ENCODE measurements at places on chromosomes 12 and 14.

- DNase-seq = no peak
Measured at GRCh38 chr14:68669111-68669511, 123.8 kb downstream of the ZFP36L1 start.

- no peak for DNase-seq
Measured at GRCh38 chr12:69916544-69917235, 91.7 kb downstream of the MYRFL start.

GRCh38 chr14:96625426-96625985 is 123.3 kb downstream of the PAPOLA start:
- no peak for DNase-seq

DNA sequence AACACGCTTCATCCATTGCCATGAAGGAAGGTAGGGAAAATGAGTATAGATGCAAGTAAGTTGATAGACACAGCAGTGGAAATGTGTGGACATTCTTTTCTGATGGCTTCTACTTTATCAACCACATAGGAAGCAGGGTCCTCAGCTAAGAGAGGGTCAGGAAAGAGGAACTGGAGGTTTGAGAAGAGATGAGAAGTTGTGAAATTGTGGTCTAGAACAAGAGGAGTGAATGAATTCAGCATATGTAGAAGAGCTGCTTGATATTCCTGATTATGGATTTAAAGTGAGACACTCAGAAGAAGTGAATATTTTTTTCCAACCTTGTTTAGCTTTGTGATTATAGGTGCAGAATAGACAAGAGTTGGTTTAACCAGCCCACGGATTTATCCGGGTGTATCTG is 128.5 kb downstream of the SLC15A5 start:
- DNase-seq = no peak

DNA sequence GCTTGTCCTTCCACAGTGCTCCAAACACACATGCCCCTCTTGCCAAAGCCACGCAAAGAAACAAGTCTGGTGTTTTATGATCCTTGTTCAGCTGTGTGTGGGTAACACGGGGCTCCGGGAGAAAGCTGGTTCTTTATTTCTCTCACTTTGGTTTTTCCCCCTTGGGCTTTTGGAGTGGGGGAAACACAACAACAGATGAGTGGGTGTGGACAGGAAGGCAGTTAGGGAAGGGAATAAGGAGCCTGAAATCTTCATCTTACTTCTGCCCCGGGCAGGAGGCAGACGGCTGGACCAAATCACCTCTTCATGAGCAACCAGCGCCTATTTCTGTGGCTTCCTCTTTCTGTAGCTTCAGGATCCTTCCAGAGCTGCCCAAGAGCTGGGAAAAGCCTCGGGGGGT is 218.5 kb downstream of the PHETA1 start:
- no peak for DNase-seq

DNA sequence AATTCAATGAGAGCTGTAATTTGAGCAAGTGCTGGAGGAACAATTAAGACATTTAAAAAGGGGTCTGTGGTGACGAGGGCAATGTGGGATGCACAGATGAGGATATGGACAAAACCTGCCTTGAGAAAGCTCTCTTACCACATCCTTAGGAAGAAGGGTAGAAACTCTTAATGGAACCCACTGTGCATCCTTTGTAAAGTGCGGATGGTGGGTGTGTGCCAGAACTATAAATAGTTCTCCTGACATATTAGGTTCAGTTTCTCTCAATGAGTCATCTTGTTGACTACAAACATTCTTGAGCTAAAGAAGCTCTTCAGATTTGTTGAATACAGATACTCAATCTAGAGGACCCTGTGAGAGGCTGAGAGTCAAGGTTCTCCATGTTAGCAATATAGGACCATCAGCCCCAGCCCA is 106.1 kb upstream of the ANO4 start:
- no peak for DNase-seq

DNA sequence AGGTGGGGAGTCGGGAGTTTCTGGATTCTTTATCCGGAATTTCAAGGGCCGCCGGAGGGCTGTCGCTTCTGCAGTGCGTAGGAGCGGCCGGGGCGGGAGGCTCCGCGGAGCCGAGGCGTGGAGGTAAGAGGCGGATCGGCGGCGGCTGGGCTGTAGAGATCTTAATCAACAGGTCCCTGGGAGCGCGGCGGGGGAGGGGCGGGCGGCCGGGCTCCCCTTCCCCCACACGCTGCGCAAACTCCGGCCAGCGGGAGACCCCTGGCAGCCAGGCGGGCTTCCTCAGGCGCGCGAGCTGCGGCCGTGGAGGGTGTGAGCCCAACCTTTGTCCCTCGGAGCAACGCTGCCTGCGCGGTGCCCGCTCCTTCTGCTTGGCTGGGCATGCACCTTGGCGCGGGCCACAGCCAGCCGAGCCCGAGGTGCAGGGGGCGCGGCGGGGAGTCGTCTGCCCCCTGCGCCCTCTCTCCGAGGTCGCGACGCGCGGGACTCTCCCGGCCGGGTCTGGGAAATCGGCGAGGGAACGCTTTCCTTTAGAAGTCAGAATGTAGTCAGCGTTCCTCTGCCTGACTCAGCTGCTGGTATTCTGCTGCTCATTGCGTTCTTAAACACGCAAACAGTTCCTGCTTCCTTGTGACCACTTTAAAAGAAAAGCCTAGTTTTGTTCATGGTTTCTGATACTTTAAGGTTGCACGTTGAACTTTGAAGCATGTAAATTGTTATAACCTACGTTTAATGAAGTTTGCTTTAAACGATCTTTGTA is at the start of gene PALS1:
Gene PALS1 (plus strand): TSS at position 25 of the 757 bp plus-strand sequence. CDS start 37,736 bp downstream, outside the sequence.
- DNase-seq = peak; percentile 61

GRCh38 chr12:47268501-47269454 is 189.0 kb upstream of the AMIGO2 start:
- no peak for DNase-seq

- DNase-seq = peak; percentile 12
Measured at GRCh38 chr12:8912914-8913313, 1.4 kb upstream of the PHC1 start.

- DNase-seq = no peak
Measured at GRCh38 chr14:67665868-67666267, 8.6 kb downstream of the VTI1B start.

DNA sequence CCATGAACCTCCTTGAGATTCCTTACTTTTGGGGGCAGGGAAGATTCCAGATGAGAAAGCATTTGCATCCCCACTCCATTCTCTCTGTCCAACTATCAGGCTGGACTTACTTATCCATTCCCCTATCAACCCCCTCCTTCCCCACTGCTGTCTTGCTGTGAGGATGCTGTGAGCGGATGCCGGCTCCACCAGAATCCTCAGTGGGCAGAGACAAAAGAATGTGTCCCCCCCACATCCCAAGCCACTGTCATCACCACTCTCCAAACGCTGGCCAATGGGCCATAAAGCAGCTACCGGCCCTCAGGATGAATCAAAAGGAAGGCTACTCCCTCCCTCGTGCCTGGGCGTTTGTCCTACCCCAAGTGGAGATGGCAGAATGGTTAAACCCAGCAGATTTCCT is 173.0 kb upstream of the NTF3 start:
- no peak for DNase-seq

DNA sequence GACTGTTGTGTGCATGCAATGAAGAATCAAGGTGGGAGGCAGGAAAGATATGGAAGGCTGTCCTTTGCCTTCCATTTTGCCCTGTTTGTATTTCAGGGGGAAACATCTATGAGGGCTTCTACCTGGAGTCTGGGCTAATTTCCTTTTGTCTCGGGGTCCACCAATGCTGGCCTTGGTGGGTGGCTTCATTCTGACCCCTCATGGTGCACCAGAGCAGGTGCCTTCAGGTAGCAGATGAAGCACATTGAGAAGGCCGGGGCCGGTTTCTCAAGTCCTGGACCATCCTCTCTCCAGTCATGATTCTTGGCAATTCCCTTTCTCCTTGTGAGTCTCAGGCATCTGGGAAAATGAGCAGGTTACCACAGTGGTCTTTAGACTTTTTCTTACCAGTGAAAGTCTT is 47.2 kb downstream of the RPH3A start:
- no peak for DNase-seq

- DNase-seq = no peak
Measured at GRCh38 chr14:74326369-74327152, 21.7 kb upstream of the VRTN start.

DNA sequence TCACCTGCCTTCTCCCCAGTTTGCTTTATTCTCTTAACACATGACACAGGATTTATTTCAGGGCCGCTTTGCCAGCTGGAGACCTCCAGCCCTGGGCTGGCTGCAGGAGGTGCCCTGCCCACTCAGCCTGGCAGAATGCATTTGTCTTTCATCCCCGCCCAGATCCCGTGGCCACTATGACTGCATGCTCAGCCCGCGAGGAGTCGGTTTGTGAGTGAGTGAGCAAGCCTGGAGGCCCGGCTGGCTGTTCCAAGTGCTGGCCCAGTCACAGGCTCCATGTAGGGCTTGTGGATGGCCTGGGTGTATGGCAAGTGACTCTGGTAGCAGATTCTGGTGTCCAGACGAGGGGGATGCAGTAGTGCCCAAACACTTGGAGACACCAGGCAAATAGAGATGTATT is 2.1 kb downstream of the TDP1 start:
- DNase-seq = no peak

GRCh38 chr12:68673788-68674187 is 13.0 kb upstream of the NUP107 start:
- peak; percentile 25 for DNase-seq

DNA sequence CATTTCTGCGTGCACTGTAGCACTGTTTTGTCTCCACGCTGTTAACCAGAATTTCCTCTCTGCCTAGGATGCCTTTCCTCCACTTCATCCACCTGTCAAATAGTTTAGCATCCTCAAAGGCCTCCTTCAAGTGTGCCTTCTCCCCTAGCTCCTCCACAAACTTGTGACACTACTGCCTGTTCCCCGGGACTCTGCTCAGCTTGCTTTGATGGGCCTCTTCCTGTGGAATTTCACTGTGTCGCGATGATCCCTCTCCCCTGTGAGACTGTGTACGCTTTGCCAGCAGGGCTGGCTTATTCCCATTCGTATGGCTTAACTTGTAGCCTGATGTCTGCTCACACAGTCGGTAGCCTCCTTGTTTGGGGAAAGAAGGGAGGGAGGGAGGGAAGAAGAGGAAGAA is 426.8 kb downstream of the VRK1 start:
- DNase-seq = no peak

GRCh38 chr12:120218680-120219606 is 18.0 kb upstream of the RPLP0 start:
- no peak for DNase-seq

- no peak for DNase-seq
Measured at GRCh38 chr12:102227954-102228353, 30.3 kb upstream of the PMCH start.

DNA sequence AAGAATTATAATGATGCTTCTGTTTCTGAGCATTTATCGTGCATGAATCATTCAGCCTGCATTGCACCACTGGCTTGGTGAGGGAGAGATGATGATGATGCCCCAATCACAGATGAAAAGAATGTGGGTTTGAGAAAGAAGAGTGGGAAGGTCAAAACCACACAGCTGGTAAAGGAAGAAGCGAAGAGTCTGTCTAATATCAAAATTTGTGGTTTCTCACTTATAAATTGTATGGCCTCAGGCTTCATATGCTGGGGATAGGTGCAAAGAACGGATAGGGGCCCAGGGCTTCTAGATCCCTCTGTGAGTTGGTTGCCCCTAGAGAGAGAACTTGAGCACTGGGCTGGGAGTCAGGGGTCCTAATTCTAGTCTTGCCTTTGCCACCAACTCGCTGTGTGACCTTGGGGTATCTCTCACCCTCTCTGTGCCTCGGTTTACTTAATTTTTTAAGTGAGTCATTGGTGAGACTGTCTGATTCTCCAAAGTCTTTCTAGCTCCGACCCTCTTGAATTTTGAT is 2.2 kb downstream of the OASL start:
- peak; percentile 77 for DNase-seq

DNA sequence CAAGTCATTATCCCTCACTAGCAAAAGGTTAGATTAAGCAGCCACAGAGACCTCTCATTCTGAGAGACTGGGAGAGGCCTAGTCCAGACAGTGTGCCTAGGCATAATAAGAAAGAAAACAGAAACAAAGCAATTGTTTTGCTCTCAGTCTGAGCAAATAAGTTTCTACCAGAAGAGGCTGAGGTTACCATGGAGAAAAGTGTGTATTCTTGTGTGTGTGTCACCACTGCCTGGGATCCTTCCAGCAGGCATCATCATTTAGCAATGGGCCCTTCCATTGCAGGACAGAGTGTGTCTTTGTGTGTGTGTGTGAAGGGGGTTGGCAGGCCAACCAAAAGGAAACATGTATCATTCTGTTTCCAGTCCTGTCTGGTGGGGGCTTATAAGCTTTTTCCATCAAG is 3.7 kb downstream of the EFS start:
- DNase-seq = no peak

- peak; percentile 26 for DNase-seq
Measured at GRCh38 chr12:47362126-47362705, 282.5 kb upstream of the AMIGO2 start.

- DNase-seq = no peak
Measured at GRCh38 chr12:54598970-54599369, 10.5 kb upstream of the PPP1R1A start.

GRCh38 chr12:92471551-92471950 is 231.2 kb upstream of the PLEKHG7 start:
- no peak for DNase-seq

All from activated CD8-positive, alpha-beta T cell treated with anti-CD3 and anti-CD28 coated beads for 36 hours (primary cell).